ENCODE measurements at places on chromosomes 4 and X.

DNA sequence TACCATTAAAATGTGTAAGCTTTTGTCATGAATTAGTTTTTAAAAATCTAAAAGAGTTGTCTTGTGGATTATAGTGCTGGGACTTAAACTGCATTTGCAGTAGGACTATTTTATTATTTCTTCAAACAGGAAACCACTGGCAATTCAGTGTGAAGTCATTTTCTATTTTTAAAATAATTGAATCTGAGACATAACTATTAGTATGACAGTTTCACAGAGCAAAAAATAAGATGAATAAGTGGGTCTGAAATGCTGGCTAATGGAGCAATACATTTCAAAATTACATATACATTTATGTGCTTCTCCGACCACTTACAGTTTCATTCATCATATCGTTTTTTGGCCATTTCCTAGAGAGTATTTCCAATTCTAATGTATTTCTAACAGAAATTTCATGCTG, 75.3 kb upstream of the RAPGEF2 start:
- no peak for DNase-seq

DNA sequence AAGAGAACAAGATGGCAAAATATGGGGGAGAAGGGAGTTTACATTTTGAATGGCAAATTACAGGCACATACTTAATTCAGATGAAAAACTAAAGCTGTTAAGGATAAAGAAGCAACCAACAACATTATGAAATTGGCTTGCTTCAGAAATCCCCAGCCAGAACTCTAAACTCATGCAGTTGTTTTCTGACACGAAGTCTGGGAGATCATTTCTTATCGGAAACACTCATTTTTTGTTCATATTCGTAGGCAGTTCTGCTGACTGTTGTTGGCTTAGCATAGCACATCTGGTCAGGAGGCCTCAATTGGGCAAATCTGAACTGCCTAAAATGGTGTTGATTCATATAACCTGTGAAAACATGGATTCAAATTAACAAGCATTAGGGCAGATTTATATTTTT, 33.0 kb upstream of the ARHGAP6 start:
- DNase-seq = no peak

- DNase-seq = no peak
Measured at GRCh38 chr4:7964459-7964858, 24.8 kb upstream of the AFAP1 start.

DNA sequence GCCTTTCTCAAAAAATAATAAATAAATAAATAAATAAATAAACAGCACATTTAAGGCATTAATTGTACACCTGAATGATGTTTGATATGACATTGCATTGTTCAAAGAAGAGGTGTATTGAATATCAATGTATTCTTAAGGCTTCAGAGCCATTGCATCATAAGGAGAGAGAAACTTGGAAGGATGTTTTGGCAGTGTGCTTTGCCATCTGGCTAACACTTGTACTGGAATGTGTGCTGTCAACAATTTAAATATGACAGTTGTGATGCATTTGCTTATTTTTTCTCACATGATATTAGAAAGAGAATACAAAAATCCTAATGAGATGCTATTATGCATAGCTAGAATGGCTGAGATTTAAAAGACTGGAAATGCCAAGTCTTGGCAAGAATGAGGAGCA, 67.8 kb downstream of the FAM133A start:
- DNase-seq = no peak

- DNase-seq = no peak
Measured at GRCh38 chrX:148577741-148578140, 77.3 kb downstream of the AFF2 start.

DNA sequence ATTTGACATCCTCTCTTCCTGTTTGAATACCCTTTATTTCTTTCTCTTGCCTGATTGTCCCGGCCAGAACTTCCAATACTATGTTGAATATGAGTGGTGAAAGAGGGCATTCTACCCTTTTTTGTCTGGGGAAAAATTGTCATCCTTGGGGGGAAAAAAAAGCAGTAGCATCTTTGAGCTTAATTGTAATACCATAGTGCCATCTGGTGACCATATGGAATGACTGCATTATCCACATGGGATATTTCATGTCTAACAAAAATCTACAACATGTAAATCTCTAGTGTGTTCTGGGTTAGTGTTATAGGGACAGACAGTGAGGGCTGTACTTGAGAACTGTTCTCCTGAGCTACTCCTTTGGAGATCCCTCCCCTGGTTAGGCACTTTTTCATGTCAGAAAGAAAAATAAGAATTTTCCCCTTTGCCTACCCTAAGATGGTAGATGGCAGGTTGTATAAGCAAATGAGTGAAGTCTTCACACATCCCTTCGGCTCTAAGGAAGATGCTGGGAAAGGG, 26.0 kb downstream of the CAPN6 start:
- no peak for DNase-seq

DNA sequence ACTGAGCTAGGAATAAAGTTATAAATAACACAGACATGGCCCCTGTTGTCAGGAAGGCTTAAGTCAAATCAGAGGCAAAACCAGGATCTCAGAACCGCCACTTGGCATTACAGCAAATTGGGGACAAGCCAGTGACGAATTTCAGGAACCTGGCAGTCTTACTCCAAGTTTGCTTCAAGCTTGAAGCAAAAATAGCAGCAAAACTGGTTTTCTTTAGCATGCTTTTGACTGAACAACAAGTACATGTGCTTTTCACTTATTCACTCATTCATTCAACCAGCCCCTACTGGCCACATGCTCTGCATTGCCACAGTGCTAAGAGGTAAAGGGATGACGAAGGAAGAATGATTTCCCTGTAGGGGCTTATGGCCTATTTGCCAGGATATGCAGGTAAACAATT, 253.9 kb upstream of the PPARGC1A start:
- DNase-seq = no peak
